Stimulated activated CD4-positive, alpha-beta T cell treated with anti-CD3 and anti-CD28 coated beads, Interleukin-2, amount 100 ng/mL, for 24 hours (primary cell): ENCODE measurements at places on chromosomes 11 and 22.

DNA sequence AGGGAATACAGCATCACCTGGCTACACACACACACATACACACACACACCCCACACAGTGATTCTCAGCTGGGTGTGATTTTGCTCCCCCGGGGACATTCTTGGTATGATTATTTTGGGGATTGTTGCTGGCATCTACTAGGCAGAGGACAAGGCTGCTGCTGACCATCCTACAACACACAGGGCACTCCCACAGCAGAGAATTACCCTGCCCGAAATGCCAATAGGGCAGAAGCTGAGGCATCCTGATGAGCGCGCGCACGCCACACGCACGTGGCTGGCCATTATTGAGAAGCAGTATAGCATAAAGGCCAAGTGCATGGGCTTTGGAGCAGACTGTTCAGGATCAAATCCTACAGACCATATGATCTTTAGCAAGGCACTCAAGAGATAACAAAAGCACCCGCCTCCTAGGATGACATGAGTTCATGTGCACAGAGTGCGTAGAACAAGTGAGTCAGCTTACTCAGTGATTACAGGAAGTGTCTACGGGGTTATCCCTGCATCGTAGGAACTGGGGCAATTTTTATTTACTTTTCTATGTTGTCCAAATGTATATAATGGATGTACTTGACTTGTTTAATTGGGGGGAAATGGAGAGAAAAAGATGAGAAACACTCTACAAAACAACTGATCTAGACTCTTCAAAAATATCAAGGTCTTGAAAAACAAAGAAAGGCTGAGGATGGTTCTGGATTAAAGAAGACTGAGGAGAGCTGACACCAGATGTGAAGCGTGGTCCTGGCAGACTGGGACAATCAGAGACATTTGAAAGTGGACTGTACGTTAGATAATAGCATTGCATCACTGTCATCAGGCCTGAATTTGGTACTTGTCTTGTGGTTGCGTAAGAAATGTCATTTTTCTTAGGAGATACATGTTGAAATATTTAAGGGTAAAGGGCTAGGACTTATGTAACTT lies 7.2 kb upstream of the EHD1 start:
- no peak for DNase-seq

DNA sequence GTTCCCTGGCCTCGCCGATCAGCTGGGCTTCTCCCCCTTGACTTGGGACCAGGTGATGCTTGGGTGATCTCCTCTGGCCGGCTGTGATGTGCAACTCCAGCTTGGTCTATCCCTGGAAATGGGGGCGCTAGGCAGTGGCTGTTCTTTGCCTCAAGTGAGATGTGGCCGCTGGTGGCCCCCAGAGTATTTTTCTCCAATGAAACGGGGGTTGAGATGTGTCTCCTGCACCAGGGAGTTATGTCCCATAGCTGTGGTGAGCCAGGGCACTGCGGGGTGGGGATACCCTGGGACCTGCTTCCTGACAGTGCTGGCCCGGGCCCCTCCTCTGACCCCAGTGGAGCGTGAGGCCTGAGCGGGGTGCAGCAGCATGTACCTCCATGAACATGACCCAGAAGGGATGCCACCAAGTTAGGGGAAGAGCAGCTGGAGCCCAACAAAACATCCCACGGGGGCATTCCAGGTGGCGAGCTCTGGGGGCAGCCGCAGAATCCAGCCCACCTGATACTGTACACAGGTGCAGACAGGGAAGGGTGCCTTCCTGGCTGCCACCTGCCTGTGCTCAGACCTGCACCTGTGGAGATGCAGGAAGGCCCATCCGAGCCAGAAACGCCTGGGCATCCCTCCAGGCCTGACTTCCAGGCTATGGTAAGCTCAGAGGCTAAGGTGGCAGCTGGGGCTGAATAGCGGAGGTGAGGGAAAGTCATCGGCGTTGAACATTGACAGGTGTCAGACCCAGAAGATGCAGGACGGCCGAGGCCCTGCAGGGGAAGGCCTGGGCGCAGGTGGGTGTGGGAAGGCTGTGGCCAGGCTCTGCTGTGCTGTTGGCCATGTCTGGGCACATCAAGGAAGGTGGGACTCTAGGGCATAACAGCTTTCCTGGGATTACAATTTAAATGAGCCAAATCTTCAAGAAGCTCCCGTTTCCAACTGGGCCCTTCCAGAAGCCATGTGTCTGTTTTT lies 97.3 kb downstream of the CTTN start:
- no peak for DNase-seq

DNA sequence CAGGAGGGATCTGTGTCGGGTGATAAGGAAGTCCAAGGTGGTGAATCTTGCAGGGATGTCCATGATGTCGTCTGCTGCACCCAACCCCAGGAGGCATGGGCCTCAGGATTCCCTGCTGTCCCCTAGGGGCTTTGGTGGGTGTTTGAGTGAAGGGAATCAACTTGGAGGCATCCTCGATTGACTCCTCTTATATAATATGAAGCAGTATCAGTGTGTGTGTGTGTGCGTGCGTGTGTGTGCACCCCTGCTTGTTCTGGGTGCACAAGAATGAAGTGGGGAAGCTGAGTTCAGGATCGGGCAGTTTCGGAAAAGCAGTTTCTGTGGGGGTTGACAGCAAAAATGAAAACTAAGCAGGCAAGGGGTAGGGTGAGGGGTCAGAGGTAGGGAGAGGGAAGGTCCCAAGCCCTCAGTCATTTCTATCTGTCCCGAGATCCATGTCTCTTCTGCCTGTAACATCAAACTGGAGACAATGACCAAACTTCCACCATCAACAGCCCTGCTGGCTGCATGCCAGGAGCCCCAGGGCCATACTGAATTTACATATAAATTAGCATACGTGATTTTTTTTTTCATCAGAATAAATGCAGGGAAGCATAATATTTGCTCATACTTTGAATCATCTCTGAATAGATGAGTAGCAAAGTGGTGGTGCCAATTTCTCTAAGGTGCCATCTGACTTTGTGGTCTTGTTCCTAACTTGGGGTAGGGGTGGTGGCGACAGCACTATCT lies 2.0 kb downstream of the NTM start:
- no peak for DNase-seq

GRCh38 chr11:47553406-47553743 lies 443 bp upstream of the CELF1 start:
- DNase-seq, result no peak

DNA sequence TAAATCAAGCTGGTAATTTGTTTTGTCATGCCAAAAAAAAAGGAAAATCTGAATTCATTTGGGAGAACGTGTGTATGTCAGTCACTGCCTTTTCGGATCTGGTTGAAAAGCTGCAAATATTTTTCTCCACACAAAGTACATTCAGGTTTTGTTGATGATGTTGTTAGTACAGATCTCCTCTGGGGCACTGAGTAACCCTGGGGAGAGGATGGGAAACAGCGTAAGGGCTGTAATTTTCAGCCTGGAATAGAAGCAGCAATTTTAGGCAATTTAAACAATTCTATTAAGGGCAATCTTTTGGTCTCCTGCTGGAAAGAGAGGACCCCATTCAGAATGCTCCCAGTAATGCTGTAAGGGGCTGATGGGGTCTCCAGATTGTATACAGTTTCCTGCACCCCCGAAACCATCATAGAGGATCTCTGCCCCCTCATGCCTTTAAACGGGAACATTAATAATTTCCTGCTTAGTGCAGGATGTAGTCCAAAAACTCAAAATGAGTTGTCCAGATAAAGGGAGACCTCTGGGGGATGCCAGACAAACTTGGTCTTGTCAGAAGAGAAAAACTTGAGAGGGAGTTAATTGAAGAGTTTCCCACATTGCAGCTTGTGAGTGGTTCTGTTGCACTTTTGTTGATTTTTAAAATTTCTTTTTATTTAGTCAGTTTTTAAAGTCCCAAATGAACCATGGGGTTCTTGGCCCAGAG lies 132.3 kb downstream of the COMMD9 start:
- DNase-seq, result no peak

- no peak for DNase-seq
Observed at GRCh38 chr11:76610871-76611475, 59.6 kb downstream of the LRRC32 start.

DNA sequence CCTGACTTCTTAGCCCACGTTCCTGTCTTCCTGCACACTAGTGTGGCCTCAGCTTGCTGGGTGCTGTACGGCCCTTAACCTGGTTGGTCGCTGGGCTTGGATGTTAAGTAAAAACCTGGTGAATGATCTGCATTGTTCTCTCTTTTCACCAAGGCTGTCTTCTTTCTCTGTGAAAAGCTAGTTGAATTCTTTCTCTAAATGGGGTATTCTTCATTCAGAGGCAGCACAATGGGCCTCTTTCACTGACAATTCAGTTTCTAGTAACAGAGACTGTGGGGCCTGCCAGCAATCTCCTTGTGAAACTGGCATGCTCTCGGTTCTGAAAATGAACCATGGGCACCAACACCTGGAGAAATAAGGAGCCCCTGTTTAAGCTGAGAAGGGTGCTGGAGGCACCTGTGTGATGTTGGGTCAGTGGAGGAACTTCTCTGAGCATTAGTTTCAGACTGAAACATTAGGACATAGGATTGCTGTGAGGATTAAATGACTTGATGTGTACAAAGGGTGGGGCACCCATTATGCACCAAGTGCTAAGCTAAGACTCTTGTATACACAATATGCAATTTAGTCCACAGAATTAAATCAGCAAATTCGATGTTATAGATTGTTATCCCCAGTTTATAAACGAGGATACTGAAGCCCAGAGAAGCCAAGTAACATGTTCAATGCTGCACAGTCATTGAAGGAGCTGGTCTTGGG lies 33.1 kb upstream of the ELF5 start:
- no peak for DNase-seq

- no peak for DNase-seq
Observed at GRCh38 chr22:38042488-38042790, 14.8 kb upstream of the PICK1 start.

DNA sequence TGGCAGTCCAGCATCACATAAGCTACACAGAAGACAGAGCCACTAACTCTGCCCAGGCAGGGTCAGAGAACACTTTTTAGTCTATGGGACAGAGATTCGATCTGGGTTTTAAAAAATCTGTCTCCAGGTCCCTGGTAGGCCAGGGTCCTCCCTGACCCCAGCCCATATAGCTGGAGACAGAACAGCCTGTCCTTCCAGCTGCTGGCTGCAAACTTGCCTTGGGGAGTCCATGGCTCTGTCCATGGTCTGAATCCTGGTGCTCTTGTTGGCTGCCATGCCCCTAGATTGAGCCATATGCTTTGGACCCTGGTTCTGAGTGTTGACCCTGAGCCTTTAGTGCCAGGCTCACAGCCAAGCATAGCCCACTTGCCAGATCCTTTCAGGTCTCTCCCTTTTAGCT lies 13.3 kb upstream of the LIPT2 start:
- no peak for DNase-seq
